ENCODE measurements at places on chromosomes 13 and 19.

DNA sequence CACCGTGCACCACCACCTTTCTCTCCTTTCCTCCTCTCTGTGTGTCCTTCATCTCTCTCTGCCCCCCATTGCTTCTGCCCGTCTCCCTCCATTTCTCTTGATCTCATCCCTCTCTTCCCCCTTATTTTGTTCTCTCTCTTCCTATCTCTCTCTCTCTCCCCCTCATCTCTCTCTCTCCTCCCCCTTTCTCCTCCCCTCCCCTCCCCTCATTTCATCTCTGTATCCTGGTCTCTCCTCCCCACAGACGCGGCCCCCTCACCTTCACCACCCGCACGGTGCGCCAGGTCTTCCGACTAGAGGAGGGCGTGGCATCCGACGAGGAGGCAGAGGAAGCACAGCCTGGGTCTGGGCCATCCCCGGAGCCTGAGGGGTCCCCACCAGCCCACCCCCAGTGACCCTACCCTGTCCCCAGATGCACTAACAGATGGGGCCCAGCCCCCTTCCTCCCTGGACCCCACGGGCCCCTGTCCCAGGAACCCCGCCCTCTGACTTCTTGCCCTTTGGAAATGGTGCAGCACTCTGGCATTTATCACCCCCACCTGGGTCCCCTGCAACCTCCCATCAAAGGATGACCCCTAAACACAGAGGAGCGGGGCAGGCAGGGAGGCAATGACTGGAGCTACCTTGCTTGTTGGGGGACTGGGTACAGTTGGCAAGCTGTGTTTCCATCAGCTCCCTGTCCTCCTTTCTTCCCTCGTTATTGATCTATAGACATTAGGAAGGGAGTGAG lies 19.6 kb downstream of the KCNC3 start:
- no peak for DNase-seq

DNA sequence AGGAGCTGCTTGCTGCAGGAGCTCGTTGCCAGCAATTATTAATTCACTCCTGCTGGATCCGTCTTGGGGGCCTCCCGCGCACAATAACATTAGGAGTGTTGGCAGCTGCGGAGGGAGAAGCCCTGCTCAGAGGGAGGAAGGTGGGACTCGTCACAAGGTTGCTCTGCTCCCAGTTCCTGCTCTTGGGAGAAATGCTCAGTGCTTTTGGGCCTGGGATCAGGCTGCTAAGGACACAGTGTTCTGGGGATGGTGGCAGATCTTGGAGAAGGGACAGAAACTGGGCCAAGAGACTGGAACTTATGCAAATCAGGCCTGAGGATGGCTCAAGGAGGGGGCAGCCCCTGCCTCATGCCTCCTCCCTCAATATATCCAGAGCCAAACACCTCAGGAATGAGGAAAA lies 78.9 kb upstream of the OLFM4 start:
- DNase-seq: no peak

DNA sequence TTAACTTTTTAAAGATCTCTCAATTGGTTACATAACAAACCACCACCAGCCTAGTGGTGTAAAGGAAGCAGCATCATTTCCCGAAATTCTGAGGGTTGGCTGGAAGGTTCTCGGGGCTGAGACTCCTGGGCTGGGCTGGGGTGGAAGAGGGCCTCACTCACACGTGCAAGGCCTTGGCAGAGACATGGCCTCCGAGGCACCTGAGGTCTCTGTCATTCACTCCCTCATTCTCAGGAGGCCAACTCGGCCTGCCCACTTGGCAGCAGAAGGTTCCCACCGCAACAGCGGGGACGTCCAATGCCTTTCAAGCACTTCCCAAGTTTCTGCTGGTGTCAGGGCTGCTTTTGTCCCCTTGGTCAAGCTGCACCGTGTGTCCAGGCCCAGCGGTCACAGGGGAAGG lies 18.6 kb upstream of the RASA3 start:
- no peak for DNase-seq

DNA sequence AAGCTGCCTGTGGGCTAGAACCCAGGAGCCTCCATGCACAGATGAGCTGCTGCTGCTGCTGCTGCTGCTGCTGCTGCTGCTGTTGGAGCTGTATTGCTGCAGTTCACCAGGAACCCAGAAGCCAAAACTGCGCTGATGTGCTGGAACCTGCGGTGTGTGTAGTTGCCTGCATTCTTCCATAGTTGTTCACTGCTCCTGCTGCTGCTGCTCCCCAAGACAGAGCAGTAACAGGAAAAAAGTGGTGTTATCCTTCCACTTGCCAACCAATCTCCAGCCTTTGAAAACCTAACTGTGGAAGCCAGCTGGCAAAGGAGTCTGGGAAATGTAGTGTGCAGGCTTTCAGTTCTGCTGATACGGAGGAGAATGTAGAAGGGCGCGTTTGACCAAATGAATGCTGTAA lies 37.9 kb downstream of the ARHGAP35 start:
- no peak for DNase-seq

- DNase-seq: no peak
These were observed 536.5 kb upstream of the SPRY2 start for GRCh38 chr13:80877209-80877943.

DNA sequence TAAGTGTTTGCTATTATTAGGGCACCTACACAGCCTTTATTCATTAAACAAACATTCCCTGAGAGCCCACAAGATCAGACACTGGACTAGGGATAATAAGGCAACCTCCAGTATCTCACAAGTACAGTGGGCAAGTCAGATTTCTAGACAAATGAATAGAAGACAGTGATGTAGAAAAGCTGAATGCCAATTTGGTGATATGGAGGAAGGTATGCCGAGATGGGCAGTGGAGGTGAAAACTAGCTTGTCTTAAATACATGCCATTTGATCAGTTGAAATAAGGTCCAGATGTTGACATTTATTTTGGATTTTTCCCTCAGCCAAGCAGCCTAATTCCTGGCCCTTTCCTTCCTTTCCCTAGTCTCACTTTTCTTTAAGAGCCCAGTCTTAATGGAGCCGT lies 130.3 kb downstream of the RXFP2 start:
- no peak for DNase-seq

GRCh38 chr19:31947436-31948115 lies 397.8 kb upstream of the ZNF507 start:
- DNase-seq: no peak

- DNase-seq: no peak
These were observed 534 bp upstream of the GEMIN7 start for GRCh38 chr19:45078390-45079062.

- DNase-seq: no peak
These were observed 75.4 kb upstream of the NPAS1 start for GRCh38 chr19:46944123-46944748.

GRCh38 chr19:55486971-55487923 lies 989 bp upstream of the SSC5D start:
- no peak for DNase-seq

- no peak for DNase-seq
These were observed 44.7 kb upstream of the LATS2 start for GRCh38 chr13:21106089-21106488.

DNA sequence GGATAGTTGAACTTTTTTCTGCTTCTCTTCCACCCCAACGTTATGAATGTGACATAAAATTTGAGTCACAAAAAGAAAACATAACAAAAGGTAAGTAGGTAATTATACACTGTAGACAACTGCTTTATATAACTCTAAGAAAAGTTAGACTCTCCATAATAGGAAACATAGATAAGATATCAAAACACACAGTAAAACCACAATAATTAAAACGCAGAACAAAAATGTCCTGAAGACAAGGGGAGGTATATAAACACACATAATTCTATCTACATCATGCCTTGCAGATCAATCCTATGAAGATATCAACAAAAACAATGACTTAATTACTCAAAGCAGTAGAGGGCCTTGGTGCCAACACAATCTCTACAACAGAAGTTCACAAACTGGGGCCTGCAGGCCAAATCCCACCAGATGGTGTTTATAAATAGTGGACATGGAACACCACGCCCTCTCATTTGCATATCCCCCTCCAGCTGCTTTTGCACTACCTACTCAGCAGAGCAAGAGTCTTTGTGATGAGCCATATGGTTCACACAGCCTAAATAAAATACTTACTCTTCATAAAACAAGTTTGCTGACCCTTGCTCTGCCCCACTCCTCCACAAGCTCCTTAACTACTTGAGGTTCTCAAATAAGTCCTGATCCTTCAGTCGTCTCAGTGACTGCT lies 254.7 kb downstream of the KLF12 start:
- no peak for DNase-seq

DNA sequence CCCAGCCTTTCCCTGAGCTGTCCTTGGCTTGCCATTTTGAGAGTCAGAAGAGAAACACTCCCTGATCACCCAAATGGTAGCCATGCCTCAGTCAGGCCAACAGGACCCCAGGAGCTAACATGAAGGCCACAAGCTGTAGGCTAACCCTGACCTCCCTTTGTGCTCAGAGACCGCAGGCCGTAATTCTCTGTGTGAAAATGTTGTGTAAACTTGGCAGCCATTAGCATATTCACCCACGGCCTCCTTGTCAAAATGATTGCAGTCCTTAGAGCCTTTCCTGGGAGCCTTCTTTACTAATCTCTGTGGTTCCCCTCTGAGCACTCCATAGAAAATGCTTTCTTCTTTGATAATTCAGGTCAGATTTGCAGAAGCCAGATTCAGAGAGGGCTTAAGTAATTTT lies 418.9 kb downstream of the COG6 start:
- no peak for DNase-seq

DNA sequence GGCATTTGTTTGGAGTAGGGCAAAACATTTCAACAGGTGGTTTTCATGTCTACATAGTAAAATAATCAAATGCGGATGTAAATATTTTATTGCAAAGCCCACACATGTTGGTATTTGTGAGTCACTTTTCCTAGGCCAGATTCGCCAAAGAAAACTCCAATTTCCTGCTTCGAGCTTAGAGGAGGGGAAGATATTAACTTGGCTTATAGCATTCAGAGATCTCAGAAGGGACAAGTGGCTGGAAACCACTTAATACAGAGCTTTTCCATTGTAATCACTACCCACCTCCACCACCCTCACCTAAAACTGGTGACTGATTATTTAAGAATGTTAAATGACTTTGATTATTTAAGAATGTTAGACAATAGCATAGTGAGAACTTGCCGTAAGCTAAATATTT lies 530.6 kb upstream of the SPRY2 start:
- DNase-seq: no peak

DNA sequence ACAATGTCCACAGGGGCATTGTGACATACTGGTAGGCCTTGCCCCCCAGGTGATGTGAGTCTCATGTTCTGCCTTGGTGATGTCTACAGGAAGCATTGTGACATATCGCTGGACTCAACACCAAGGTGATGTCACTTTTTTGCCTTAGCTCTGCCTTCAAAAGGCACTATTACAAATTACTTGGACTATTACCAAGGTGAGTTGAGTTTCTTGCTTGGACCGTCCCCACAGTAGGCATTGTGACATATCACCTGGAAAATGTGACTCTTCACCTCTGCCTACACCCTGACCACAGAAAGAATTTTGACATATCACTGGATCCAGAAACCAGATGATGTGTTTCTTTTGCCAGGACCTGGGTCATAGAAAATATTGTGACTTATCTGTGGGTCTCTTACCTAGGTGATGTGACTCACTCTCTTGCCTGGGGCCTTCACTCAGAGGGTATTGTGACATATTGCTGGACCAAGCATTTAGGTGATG lies 60.6 kb upstream of the ZNF724 start:
- DNase-seq: no peak

- no peak for DNase-seq
These were observed 32.2 kb upstream of the TPP2 start for GRCh38 chr13:102564564-102564963.

DNA sequence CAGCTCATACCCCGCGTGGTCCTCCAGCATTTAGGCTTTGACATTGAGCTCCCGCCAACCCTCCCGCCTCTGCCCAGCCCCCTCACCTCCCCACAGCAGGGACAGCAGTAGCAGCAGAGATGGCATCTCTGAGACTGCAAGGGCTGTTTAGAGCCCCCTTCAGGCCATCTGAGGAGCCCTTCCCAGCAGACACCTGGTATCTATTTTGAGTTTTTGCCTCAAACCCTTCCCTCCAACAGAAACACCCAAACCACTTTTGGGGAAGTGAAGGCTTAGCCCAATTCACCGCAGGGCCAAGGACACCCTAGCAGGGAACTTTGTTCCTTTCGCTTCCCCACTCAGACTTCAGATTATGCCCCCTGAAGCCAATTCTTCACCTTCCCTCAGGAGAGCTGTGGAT lies 6.3 kb upstream of the ZNF175 start:
- DNase-seq: no peak

- peak; percentile 65 for DNase-seq
These were observed 1.1 kb upstream of the ATP11A start for GRCh38 chr13:112688560-112689302.

DNA sequence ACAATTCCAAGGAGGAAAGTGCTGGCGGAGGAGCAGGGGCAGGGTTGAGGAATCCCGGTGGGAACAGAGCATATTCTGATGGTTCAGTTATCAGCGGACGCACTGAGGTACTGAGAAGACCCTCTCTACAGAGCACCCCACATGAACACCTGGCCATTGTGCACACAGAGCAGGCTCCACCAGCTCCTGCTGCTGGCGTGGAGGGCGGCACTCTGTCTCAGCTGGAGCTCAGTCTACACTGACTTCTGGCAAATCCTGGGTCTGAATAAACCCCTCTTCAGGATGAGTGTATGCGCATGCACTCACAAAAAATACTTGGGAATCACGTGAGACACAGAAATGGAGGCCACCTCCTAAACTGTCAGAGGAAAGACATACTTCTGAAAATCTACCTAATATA lies 114.4 kb upstream of the IRS2 start:
- DNase-seq: peak; percentile 85

- no peak for DNase-seq
These were observed 4.1 kb downstream of the FRY start for GRCh38 chr13:32035716-32036115.

DNA sequence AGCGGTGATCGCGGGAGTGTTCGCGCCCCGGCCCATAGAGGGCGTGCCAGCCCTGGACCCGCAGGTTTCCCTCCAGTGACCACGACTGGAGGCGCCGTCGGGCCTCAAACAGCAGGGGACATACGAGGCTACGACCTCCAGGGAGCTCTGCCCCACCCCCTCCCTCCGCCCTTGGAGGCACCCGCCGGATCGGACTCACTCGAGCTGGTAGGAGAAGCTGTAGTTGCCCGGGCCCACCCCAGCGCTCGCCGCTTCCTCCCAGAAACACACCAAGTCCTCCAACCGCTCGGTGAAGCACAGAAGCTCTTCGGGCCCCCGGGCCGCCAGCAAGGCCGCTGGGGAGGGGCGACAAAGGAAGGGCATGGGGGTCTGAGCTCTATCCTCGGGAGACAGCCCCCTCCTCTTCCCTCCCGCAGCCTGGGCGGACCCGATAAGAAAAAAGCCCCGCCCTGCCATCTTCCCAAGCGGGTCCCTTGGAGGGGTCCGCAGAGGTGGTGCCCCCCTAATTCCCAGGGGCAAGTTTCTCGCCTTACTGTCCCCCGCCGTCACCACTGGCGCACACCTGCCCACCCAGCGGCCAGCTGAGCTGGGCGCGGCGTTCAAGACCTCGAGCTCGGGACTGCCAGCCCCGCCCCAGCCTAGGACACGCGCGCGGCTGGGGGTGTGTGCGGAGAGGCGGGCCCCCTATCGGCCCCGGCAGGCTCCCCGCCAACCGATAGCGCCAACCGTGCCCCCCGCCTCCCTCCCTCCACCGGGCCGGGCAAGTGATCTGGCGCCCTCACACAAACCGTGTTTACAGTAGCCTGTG lies 1.0 kb downstream of the EPOR start:
- DNase-seq: peak; percentile 80

Data from NCI-H146 (cell line).